ENCODE measurements at places on chromosomes 4 and X.

DNA sequence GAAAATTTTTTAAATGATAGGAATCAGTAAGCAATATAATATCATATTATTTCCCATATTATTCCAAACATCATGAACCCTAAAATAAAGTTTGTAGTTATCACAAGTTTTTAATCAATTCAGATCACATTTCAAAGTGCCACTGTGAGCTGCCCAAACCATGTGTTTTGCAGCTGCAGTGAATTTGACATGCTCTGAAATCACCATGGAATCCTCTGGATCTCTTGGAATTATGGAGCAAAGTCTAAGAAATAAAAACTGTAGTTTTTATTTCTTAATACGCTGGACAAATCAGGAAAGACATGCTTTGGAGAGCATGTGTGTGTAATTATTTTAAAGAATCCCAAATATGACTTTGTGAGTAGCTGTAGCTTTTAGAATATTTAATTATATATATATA is 262.7 kb downstream of the ANKRD50 start:
- no peak for DNase-seq

DNA sequence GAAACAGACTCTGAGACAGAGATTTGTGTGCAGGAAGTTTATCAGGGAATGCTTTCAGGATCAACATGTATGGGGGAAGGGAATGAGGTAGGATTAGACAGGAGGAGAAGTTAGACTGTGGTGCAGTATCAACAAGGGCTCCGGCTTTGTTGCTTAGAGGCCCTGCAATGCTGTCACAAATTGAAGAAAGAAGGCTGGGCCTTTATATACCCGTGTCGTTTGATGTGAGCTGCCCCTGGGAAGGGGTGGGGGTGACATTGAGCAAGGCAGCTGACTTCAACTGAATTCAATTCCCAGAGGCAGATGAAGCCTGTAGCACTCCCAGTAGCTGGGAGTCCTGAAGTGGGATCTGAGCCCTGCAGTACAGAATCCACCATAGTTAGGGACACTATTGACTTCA is 29.5 kb upstream of the USP9X start:
- DNase-seq: no peak

- DNase-seq: no peak
Measured at GRCh38 chr4:48792348-48793006, 12.4 kb upstream of the FRYL start.

- no peak for DNase-seq
Measured at GRCh38 chr4:151462554-151462953, 53.6 kb downstream of the FHIP1A start.

DNA sequence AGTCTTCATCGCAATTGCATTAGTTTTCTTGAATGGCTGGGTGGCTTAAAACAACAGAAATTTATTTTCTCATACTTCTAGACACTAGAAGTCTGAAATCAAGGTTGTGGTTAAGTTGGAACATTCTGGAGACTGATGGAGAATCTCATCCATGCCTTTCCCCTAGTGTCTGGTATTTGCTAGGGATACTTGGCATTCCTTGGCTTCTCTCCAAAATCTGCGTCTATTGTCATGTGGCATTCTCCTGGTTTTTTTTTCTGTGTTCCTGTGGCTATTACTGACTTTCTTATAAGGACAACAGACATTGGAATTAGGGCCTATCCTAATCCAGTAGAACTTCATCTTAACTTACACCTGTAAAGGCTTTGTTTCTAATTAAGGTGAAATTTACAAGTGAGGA is 272.8 kb upstream of the EPHA5 start:
- peak; percentile 96 for DNase-seq

DNA sequence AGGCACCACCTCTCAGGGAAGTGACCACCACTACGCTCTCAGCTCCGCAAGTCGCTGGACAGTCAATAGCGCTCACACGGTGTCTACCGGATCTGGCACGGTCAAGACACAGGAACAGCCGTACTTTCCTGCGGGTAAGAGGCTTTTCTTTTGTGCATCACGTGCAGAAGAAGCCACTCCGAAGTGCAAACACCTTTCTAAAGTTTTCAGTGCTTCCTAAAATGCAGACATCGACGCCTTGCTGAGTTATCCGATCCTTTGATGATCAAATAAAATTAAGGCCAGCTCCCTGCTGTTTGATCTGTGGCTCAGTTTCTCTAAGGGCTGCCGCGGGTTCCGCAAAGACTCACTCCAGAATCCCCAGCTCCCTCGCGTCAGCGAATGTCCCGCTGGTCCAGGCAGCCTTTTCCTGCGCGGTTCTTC is 71.8 kb downstream of the FBXO8 start:
- DNase-seq: no peak

GRCh38 chrX:155857561-155857960 is 23.6 kb upstream of the VAMP7 start:
- no peak for DNase-seq

DNA sequence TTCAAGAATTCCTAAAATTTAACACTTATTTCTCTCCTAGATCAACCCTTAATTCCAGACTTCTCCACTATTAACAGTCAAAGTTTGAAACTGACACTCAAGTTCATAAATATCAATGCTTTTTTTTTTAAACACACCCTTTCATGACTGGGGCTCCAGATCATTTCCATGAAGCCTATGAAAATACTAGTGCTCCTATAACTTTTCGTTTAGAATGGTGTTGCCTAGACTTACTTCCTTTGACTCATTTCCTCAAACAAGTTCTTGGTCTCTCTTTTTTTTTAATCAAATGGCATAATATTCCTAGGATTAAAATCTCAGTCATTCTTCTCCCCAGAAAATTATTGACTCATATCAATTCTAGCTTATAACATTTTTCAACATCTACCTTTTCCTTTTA is 13.1 kb downstream of the ZMAT1 start:
- DNase-seq: no peak

DNA sequence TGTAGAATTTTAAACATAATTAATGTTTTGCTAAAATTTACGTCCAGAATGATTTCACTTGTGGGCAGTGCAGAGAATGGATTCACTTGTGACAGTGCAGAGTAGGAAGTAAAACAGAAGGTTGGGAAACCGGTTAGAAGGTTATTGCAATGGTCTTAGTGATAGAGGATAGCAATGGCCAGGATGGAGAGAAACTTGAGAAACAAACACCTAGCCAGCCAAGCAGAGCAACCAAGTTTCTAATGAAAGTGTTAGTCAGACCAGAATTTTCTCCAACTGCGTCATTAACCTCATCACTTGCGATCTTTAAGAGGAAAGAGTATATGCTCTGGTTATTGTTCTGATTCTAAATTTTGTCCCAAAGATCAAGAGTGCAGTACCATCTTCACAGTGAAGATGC is 50.0 kb upstream of the TBC1D9 start:
- DNase-seq: no peak

GRCh38 chr4:31617667-31618066 is 897.5 kb downstream of the PCDH7 start:
- no peak for DNase-seq

GRCh38 chr4:162131256-162131655 is 32.5 kb downstream of the FSTL5 start:
- no peak for DNase-seq

- DNase-seq: no peak
Measured at GRCh38 chrX:130261296-130261893, 7.3 kb downstream of the ZNF280C start.

DNA sequence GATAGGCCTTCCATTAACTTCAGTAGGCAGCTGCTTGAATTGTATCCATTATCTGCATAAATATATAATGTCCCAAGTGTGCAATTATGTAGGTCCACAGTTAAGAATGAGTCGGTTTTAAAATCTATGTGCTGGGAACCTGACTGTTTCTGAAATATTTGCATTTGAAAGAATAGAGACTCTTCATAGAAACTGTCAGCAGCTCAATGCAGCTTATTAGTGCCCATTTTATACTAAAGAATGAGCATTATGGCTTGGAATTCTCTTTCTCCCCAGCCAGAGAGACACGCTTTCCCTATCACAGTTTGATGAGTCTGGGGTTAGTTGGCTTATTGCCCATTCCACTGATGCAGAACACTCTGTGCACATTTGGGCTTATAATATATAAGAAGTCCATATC is 202.0 kb upstream of the PCDH7 start:
- no peak for DNase-seq

- no peak for DNase-seq
Measured at GRCh38 chr4:52005604-52006273, 14.4 kb downstream of the LRRC66 start.

- DNase-seq: no peak
Measured at GRCh38 chrX:40476958-40477357, 103.8 kb upstream of the ATP6AP2 start.

DNA sequence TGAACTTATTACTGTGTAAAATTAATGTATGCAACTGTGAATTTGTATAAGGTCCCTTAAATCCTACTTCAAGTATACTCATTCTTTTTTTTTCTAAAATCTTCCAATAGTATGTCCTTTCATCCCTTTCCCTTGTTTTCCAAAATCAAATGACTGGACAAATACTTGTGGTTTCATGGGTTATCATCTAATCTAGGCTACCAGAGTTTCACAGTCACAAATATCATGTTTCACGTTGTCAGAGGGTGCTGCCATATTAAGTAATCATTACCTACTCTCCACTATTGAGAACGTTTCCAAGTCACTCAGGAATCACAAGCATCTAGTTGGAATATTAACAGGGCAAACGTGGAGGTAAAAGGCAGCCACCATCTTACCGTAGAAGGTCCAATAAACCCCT is 1235.0 kb upstream of the TENM3 start:
- DNase-seq: peak; percentile 94

DNA sequence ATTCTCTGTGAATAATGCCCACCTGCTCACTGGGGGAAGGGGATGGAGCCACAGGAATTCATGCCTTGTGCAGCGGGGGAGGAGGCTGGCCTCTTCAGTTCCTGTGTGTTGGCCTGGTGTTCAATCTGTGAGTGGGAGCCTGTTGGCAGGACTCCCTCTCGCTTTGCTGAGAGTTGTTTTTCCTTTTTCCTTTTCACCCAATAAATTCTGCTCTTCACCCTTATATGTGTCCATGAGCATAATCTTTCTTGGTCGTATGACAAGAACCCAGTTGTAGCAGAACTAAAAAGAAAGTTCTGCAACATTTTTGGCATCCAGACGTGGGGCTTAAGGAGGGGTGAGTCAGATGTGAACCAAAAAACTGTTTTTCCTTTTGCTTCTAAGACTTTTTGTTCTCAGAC is 235.2 kb upstream of the HDX start:
- DNase-seq: no peak

- DNase-seq: no peak
Measured at GRCh38 chr4:89277412-89277811, 30.2 kb downstream of the GPRIN3 start.

All from ACHN (cell line).